ENCODE measurements at places on chromosomes 7 and 10. TPM values are rescaled to one million over a fixed set of nuclear protein-coding genes. Genes with fewer than 3 reads are reported as not detected.

The C10orf53 gene
- not detected for total RNA-seq

The SERPINE1 gene
- 2,259 TPM for total RNA-seq

The PTN gene
- total RNA-seq: not detected

The GRIFIN gene
- total RNA-seq: not detected

Data from vein endothelial cell (primary cell).